Stimulated activated CD4-positive, alpha-beta T cell treated with anti-CD3 and anti-CD28 coated beads, Interleukin-4, amount 100 ng/mL, for 48 hours (primary cell): ENCODE measurements at places on chromosomes 13 and 19.

DNA sequence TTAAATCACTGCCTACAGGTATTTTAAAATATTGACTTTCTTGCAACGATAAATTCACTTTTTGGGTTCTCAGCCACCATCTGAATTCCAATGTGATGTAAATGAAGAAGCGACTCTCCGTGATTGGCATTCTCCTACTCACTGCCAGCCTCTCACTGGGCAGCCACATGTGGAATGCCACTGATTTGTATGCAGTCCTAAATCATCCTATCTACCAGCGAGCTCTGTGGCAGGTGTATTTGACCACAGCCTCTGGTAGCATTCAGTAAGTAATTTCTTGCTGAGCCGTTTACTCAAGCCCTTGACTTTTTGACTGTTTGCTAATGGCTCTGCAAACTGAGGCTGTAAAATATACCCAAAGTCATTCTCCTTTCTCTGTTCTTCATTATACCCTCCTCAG is 559.0 kb upstream of the SLC10A2 start:
- DNase-seq: no peak

GRCh38 chr13:95361686-95362085 is 60.4 kb upstream of the ABCC4 start:
- no peak for DNase-seq

GRCh38 chr13:44591316-44591715 is 15.2 kb upstream of the TSC22D1 start:
- DNase-seq: no peak

- no peak for DNase-seq
Measured at GRCh38 chr19:35432911-35433310, 15.1 kb upstream of the FFAR2 start.

GRCh38 chr19:51507640-51508058 is 6.0 kb upstream of the SIGLEC12 start:
- DNase-seq: no peak

GRCh38 chr13:112032186-112032993 is 34.6 kb upstream of the SOX1 start:
- DNase-seq: no peak

DNA sequence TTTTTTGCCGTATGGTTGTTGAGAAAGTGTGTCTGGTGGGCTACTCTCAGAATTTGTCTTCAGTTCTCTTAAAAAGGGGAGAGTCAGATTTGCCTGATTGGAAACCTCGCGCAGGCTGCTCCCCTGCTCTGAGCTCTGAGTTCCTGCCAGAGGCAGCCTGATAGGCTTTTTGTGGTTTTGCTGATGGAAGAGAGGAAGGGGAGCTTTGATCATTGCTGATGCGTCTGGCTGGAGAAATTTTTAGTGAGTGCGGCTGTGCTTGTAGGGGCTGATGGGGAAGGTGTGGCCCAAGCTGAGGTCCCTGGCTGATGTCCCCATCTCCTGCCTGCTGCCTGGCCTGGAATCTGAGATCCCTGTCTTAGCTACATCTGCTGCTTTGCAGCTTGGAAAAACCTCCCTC is 2.8 kb downstream of the CHST8 start:
- DNase-seq: no peak

GRCh38 chr19:29583196-29583999 is 22.7 kb upstream of the POP4 start:
- no peak for DNase-seq

DNA sequence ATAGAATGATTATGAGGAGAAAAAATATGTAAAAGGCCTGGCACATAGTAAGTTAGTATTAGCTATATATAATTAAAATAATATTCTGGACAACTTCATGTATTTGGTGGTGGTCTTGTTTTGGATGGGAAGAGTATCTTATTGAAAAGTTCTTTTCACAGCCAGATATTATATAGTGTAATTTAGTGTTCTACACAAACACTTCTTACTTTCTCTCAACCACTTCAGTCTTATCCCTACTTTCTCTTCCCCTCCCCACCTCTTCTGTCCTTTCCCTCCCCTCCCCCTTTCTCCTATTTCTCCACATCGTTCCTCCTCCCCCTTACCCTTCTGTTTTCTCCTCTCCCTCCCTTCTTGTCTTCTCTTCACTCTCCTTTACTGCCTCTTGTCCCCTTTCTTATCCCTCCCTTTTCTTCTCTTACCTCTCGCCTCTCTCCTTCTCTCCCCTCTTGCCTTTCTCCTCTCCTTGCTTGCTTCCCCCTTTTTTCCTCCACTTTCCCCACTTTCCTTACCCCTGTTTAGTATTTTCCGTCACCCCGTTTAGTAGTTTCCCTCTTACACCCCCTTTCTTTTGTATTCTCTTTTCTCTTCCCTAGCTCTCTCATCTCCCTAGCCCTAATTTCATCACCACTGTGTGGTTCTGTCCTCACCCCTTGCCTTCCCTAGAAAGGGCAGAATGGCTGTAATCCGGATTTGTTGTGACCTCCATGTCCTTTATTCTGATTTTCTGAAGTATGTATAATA is 107.2 kb upstream of the MLNR start:
- DNase-seq: no peak

- no peak for DNase-seq
Measured at GRCh38 chr13:94311893-94312292, 167.6 kb downstream of the DCT start.

DNA sequence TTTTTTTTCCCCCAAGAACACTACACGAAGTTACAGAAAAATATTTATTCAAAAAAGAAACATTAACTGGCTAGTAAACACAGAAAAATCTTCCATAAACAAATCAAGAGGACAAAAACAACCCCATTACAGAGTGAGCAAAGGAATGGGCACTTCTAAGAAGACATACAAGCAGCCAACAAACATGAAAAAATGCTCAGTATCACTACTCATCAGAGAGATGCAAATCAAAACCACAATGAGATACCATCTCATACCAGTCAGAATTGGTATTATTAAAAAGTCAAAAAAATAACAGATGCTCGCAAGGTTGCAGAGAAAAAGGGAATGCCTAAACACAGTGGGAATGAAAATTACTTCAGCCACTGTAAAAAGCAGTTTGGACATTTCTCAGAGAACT is 131.7 kb downstream of the UGGT2 start:
- DNase-seq: no peak

DNA sequence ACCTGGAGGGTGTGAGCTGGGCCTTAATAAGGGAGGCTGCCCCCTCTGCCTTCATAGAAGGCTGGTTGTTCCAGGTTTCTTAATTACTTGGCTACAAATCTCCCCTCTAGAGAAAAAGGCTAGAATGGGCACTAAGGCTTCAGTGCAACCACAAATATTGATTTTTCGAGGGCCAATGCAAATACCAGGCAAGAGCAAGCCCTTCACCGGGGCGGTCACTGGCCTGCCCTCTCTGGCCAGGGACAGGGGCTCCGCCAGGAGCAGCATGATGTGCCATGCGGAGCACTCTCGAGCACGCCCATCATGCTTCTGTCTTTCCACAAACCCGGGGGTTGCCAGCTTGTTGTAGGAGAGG is 127.8 kb upstream of the SPACA7 start:
- DNase-seq: no peak

GRCh38 chr13:111967572-111968201 is 99.3 kb upstream of the SOX1 start:
- no peak for DNase-seq

- DNase-seq: no peak
Measured at GRCh38 chr19:34645551-34645950, 31.4 kb downstream of the SCGB2B2 start.

DNA sequence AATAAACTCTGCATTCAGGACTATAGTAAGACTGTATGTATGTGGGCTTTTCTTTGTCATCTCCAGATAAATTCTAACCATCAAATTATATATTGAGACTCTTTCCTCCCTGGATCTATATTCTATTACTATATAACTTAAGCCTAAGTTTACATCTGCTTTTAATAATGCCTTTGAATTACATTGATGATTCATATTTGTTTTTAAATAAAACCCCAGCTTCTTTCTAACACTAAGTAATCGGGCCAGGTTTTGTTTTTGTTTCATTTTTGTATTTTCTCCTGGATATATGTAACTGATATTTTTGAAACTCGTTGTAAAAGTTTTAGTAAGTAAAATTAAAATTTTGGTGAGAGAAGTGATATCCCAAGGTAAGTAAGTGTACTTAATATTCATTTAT is 1599.1 kb downstream of the PCDH9 start:
- DNase-seq: no peak

DNA sequence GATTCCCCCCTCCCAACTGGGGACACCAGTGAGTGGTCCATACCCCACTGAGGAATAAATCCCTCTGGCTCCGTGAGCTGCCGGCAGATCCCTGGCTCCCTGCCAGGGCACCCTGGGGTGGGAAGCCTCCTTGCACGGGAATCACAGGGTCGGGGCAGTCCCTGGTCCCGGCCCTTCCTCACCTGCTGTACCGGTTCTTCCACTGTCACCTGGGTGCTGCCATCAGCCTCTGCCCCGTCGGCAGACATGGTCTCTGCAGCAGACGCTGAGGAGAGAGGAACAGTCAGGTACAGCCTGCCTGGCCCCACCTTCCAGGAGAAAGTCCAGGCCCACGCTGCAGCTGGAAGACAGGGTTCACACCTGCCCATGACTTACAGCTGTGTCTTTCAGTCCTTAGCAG is 6.3 kb downstream of the PLIN3 start:
- no peak for DNase-seq

DNA sequence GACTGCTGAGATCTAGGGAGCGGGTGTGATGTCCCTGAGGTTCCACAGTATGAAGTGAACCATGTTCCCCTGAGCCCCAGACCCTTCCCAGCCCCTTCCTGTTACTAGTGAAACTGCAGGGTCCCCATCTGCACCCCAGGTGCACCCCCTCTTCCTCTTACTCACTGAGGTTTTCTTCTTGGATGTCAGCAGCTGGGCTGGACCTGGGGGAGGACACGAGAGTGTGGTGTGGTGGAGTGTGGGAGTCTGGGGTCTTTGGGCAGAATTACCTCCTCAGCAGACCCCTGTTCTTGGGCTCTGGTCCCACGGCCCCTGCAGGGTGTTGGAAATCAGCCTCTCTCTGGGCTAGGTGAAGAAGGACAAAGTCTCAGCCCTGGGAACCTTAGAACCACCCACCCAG is 3.3 kb upstream of the LILRA6 start:
- DNase-seq: no peak

- no peak for DNase-seq
Measured at GRCh38 chr13:60143775-60144174, 20.0 kb downstream of the DIAPH3 start.

GRCh38 chr19:51724543-51724942 is 752 bp upstream of the HAS1 start:
- DNase-seq: no peak

- DNase-seq: no peak
Measured at GRCh38 chr13:25630329-25630900, 258.6 kb downstream of the ATP8A2 start.

GRCh38 chr19:49136771-49137171 is 17.4 kb downstream of the PPFIA3 start:
- DNase-seq: no peak

DNA sequence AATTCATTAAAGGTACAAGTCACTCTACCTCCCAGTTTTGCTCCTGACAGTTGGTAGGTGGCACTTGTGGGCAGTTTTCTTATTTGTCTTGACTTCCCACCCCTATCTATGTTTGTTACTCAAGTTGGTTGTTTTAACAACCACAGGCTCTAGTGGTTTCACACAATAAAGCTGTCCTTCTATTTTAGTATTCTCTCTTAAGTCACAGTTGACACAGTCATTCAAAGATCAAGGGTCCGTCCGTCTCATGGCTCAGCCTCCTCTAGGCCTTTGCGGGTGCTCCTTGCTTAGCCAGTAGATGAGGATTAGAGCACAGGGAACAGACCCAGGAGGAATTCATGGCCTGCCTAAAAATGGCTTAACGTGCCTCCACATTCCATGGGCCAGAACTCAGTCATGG is 573.7 kb downstream of the IRS2 start:
- no peak for DNase-seq

DNA sequence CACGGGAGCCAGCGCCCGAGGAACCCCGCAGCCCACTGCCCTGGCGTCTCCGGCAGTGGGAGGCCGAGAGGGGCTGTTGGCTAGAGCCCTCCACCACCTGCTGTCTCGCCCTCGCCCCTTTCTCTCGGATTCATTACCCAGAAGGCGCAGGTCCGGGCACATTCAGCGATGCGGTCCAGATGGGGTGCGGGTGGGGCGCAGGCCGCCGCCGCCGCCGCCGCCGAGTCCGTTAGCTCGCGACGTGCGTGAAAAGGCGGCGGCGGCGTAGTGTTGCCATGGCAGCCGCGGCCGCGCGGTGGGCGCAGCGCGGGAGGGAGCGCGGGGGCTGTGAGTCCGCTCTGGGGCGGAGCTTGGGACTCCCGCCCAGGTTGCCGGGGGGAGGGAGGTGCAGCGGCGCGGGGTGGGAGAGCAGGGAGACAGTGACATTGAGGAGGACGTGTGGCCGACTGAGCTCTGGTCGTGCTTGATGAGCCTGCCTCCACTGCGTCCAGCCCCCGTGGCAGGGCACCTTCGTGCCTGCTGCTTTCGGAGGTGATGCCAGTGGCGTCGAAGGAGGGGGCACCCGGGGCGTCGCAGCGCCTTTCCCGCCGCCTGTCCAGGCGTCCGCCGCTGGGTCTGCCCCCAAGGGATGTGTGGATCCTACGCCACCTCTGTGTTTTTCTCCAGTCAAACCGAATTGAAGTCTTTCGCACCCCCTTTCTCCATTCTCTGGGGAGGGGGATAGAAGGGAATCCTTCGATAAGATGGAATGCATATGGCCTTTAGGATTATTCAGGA is at the start of gene KATNAL1:
TSS of gene KATNAL1 (minus strand) at position 358 of the 777 bp plus-strand sequence. CDS start 23,774 bp downstream, outside the sequence.
- DNase-seq: peak; percentile 58

DNA sequence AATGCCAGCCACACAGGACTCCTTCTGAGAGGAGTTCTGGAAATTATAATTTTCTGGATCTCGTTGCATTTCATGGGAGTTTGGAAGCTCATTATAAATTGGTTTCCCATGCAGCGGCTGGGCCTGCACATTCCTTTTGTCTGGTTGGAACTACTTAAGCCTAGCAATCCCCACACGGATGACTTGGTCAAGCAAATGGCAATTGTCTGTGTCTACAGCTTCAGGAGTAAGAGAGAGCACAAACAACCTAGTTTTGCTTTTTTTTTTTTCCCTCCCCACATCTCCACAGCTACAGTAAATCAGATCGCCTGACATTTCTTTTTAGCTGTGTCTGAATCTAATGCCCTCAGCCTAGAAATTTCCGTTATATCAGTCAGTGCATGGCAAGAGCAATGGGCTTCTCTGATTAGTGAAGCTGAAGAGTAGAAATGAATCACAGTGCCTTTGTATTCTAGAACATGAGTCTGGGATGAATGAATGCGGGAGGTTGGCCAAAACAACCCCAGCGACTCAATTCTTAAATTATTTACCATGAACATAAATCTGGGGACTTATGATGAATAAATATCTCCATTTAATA is 15.1 kb downstream of the PCDH8 start:
- DNase-seq: no peak

DNA sequence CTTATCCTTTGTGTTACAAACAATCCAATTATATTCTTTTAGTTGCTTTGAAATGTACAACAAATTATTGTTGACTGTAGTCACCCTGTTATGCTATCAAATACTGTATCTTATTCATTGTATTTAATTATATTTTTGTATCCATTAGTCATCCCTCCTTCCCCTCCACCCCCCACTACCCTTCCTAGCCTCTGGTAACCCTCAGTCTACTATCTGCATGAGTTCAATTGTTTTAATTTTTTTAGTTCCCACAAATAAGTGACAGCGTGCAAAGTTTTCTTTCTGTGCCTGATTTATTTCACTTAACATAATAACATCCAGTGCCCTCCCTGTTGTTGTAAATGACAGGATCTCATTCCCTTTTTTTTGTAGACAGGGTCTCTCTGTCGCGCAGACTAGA is 4.5 kb downstream of the SAE1 start:
- no peak for DNase-seq
